Trophoblast cell (in vitro differentiated cells and primary cell): ENCODE measurements at places on chromosomes 3 and 15.

DNA sequence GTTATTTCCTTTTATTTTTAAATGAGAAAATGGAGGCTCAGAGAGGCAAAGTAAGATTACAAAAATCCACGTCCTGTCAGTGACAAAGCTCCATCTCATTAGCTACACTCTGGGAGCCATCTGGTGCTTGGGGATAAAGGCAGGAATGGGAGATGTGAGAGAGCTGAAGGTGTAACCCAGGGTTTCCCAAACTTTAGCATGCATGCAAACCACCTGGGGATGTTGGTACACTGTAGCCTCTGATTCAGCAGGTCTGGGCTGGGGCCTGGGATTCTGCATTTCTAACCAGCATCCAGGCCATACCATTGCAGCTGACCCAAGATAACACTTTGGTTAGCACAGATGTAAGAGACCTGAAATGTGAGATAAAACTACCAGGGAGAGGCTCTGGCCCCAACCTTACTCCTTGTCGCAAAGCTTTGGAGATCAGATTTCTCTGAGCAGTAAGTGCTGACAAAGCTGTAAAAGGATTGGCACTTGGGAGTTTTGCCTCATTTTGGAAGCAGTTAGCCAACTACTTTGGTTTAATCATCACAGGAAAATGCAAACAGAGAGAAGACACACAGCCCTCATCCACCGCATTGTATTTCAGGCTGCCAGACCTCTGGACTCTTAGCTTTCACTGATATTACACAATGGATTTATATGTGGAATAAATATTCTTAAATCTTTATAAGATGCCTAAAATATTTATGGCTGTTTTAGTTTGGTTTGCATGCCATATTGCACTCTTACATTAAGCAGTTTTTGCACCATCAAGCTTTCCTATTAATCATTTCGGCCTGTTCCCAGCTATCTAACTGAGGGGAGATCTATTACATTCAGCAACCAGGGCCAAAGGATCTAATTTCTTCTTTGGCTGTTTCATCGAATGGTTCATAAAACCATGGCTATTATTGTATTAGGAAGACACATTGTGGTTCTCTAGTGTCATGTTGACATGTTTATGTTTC is 263.0 kb downstream of the EBLN2 start:
- DNase-seq = no peak

GRCh38 chr3:191390580-191390979 is 60.3 kb upstream of the UTS2B start:
- no peak for DNase-seq

- peak; percentile 17 for DNase-seq
Measured at GRCh38 chr15:96058103-96058851, 272.2 kb upstream of the NR2F2 start.

DNA sequence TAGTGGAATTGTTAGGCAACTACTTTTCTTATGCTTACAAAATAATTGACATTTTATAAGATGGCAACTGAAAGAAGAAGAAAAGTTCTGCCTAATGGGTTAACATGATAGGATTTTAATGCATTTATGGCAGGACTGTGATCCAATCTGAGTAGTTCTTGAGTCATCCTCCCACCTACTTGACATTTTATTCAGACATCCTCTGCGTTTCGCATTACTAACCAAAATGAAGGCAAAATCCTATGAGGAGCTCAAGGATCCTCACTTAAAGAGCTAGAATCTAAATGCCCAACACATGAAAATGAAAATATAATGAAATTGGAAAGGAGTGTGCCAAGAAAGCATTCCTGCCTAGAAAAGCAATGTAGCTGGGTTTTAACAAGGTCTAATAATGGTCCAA is 581.1 kb upstream of the SEMA6D start:
- no peak for DNase-seq

DNA sequence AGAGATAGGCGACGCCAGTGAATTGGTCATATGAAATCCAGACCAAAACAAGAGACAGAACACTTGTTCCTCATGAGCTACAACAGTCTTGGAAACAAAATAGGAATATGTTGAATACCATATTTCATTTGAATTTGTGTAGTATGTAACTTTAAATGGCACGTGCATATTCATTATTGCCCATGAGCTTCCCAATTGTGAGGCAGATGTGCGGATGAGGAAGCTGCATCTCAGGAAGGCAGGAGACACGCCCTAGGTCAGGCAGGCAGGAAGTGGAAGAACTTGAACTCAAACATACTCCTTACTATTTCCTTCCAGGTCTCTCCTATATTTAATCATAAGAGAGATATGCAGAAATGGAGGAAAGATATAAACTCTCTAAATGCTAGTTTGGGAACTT is 106.8 kb upstream of the SLC2A2 start:
- DNase-seq = no peak

GRCh38 chr3:108820586-108820985 is 2.0 kb upstream of the TRAT1 start:
- DNase-seq = no peak

GRCh38 chr15:91589360-91589759 is 264.1 kb upstream of the SLCO3A1 start:
- no peak for DNase-seq

DNA sequence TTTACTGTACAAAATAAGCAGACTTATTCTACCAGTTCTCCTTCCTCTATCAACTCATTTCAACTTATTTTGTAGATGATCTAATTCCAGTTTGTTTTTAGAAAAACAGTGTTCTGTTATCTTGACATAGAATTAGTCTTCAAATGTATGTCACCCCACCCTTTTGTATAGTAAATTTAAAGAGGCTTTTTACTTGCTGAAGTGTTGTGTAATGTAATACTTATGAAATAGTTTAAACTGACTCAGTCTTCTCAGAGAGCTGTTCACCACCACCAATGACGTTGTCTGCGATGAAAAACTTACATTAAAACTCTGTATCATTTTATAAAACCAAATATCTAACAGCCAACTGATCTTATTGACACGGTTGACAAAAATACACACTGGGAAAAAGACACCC is 82.9 kb downstream of the RAP2B start:
- DNase-seq = no peak

DNA sequence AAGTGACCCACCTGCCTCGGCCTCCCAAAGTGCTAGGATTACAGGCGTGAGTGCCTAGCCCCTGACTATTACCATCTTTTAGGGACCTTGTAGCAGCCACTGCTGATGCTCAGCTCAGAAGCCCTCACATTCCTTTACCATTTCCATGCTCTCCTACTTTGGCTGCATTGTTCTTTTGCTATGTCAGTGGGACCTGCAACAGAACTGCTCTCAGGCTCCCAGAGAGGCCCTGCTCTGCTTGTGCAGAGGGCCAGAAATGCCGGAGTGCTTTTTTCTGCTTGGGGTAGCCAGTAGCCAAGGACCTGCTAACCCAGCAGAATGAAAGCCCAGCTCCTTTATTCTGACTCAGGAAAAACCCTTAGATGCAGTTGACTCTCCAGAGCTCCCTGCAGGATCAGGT is 18.3 kb upstream of the PROK2 start:
- DNase-seq = no peak

DNA sequence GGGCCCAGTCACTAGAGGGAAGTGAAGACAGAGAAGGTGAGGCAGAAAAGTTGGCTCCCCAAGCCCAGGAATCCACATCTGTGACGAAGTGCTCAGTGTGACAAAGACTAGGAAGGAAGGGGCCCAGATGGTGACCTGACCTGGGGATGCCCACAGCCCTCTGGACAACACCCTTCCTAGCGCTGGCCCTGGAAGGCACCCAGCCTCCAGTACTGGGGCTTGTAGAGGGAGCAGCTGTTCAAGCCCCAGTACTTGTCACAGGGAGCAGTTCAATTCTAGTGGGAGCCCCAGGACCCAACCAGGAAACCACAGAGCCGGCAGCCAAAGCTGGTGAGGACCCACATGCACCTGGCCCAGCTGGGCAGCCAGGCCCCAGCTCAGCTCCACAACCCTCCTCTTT is 190.8 kb downstream of the XXYLT1 start:
- DNase-seq = no peak

- peak; percentile 92 for DNase-seq
Measured at GRCh38 chr3:171936191-171936841, 93.2 kb downstream of the TMEM212 start.

DNA sequence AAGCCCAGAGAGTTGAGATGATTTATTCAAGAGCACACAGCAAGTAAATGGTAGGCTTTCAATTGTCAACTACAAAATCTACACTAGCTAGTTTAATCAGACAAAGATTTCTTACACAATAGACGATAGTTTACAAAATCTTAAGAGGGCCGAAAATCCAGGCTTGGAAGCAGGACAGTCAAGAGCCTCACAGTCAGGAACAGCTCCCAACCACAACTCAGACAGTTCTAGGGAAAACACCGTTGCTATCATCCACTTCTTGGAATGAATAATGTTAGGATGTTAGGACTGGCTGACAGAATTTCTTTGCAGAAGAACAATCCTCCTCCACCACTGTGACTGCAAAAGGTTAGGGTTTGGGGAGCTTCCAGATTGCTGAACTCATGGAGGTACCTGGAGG is 290.8 kb upstream of the ZPLD1 start:
- no peak for DNase-seq

DNA sequence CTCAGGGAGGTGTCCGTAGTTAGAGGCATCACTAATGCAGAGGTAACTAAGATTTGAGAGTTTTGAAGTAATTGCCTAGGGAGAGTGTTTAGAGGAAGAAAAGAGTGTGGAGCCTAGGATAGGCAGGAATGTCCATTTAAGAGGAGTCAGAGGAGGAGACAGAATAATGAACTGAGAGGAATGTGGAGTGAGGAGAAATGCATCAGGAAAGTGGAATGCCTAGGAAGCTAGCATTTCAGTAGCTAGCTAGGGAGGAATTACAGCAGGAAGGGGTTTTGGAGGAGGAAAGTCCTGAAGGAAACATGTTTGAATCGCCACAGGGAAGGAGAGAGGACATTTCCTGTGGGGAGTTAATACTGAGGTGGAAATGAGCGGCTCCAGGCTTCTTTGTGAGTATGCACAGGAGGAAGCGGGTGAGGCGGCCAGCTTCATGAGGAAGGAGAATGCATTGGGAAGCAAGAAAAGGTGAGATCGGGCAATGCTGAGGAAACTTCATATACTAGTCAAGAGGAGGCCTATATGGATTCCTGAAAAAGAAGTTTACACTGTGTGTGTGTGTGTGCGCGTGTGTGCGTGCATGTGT is 154.3 kb downstream of the TMEM108 start:
- no peak for DNase-seq

- no peak for DNase-seq
Measured at GRCh38 chr15:82044373-82045178, 1.2 kb downstream of the MEX3B start.

DNA sequence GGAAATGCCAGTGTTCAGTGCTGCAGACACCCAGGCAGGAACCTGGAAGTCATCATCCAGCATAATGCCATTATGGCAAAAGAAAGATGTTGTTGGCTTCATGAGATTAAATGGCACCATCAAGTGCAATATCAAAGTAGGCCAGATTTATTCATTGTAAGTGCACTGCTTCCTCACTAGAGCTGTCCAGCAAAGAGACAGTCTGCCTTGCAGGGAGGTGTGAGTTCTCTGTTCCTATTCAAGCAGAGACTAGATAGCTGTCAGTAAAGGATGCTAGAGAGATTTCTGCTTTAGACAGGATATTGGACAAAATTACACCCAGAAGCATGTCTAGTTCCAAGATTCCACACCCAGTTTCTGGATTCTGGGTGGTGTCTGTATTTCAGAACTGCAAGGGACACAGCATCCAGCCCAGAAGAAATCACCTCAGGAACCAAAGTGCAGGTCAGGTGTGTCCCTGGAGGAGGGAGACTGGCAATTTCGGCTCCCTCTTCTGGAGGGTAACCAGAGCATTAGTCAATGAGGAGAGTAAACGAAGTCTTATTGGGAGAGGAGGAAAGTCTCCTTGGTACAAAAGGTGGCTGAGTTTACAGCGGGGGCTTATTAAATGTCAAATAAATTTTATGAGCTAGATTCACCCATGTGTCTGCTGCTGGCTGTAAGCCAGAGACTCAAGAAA is 377.3 kb downstream of the EPHB1 start:
- no peak for DNase-seq

DNA sequence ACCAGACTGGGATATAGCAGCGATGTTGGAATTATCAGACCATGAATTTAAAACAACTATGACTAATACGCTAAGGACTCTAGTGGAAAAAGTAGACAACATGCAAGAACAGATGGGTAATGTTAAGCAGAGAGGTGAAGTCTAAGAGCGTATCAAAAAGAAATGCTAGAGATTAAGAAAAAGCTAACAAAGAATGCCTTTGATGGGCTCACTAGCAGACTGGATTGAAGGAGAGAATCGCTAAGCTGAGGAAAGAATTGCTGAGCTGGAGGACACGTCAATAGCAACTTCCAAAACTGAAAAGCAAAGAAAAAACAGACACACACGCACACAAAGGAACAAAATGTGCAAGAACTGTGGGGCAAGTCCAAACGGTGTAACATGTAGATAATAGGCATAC is 20.0 kb upstream of the CMTM6 start:
- DNase-seq = no peak

GRCh38 chr3:131147534-131147933 is 120.9 kb downstream of the NEK11 start:
- no peak for DNase-seq

DNA sequence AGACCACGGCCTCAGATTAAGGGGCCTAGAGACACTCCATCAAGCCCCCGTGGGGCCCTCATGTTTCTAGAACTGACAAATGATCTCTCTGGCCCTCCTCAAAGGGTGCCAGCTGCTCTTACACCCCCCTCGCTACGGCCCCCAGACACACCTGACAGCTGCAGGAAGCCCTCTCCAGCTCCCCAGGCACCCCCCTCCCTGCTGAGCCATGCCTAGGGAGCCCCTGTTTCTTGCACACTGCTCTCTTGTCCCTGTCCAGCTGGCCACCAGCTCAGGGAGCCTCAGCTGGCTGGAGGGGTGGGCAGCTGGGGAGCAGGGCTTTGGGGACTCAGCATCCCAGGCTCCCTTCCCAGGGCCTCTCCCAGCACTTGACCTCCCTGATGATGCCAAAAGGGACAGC is 14.8 kb downstream of the TNK2 start:
- no peak for DNase-seq

DNA sequence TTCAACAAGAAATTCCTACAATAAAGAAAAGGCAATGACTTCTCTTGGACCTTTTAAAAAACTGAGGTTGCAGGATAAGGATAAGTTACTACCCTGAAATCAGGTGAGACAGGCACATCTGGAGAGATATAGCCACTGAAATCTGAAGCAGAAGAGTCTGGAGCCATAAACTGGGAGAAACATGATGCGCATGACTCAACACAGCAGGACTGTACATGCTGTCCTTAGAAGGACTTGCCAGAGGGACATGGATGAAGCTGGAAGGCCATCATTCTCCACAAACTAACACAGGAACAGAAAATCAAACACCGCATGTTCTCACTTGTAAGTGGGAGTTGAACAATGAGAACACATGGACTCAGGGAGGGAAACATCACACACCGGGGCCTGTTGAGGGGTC is 1020.2 kb downstream of the AGBL1 start:
- DNase-seq = no peak

DNA sequence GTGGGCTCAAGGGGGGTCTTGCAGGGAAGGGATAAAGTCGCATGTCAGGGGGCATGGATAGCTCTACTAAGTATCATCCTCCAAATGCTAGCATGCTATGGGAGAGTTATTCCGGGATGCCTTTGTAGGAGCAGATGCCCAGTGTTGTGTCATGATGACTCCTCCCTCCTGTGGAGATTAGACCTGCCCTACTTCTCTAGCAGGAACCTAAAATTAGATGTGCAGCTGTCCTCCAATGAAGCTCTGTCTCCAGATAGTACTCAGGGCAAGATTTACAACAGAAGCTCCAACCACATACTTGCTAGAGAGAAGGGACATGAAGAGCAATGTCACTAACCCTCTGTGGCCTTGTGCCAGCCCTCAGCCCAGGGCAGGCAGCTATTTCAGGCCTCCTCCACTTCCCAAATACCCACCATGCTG is 82.5 kb downstream of the AGBL1 start:
- DNase-seq = no peak
